ENCODE measurements at places on chromosomes 12 and 14.

DNA sequence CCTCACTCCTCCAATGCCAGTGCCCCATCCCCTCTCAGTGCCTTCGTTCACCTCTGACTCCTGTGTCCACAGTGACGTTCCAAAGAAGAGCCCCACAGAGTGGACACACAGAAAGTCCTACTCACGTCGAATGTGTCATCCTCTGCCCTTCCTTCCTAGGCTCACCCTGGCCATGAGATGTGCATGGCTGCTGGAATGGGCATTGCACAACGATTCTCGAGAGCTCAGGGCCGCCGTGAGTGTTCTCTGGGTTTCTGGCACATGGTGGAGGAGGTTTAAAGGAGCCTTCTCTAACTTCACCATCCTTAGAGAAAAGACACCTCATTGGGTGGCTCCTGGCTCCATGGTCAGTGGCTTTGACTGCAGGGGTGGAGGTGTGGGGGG is 12.8 kb upstream of the CEP170B start:
- no peak for DNase-seq

GRCh38 chr14:74507085-74507484 is 13.5 kb downstream of the ISCA2 start:
- no peak for DNase-seq

DNA sequence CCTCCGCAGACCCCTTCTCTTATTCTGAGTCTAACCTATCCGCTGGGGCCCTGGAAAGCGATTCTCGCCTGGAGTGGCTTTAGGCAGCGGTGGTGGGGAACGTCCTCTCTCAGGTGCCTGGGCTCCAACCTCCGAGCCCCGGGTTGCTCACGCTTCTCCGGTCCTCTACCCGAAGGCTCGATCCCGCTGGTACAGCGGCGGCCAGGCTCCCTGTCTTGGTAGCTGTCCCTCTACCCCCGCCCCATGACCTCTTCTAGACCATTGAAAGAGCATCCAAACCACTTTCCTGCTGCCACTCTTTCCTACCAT is 505 bp upstream of the HEBP1 start:
- no peak for DNase-seq

DNA sequence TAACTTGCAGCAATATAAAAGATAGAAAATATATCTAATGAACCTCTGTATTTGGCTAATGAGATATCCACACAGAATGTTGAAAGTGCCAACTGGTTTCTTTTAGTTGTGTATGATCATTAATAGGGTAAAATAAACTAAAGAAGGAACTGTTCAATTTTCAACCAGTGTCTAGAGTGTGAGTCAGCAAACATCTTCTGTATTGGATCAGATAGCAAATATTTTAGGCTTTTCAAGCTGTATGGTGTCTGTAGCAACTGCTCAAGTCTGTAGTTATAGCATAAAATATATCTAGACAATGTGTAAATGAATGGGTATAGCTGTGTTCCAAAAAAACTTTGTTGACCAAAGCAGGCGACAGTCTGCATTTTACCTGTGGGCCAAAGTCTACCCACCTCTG is 23.5 kb upstream of the NOVA1 start:
- DNase-seq: no peak

DNA sequence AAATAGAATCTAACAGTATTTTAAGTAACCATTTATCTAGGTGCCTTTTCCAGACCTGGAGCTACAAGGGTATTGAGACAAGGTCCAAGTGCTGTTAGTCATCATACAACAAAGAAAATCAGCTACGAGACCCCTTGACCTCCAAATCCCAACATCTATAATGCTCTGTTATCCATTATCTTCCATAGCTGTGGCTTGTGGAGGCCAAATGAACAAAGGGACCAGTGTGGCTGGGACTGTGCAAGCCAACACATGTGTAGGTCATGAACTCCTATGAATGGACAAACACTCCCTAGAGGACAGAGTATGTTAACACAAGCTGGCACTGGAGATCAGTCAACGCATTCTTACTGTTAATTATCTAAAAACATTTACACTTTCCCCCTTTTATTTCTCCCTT is 374.5 kb downstream of the EMP1 start:
- DNase-seq: no peak

DNA sequence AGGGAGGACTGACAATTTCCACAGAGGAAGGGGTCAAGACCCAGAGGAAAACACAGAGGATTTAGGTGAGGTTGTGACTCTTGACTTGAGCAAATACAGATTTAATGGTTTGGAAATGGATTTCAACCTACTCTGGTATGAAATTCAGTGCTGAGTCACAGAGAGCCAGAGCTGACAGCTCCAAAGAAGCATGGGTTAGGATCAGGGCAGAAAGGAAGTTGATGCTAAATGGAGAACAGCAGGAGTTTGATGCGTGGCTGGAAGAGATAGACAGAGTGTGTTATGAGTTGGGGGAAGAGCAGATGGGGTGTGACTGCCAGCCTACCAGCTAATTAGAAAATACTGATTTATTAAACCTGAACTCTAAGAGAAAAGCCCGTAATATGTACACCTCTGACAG is 272.6 kb downstream of the FOXG1 start:
- DNase-seq: no peak

Data from epithelial cell of prostate (primary cell).